ENCODE measurements at places on chromosomes 7 and 10.

- DNase-seq = no peak
Observed at GRCh38 chr10:56231436-56231835, 129.6 kb downstream of the ZWINT start.

DNA sequence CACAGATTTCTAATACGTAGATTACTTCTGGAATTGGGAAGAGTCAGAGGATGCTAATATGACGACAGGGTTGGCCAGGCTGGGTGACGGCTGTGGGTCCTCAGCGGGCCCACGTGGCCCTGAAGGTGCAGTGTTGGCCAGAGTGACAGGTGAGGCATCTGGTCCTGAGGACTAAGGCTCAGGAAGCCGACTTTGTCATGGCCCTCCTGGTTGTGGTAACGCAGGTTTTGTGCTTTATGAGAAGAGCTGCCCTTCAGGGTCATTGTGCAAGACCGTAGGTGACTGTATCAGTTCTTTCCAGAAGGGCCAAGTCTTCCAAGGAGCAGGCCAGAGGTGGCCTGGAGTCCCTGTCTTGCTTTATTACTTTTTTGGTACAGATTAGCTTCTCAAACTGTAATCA lies 2.5 kb downstream of the EIF3B start:
- no peak for DNase-seq

DNA sequence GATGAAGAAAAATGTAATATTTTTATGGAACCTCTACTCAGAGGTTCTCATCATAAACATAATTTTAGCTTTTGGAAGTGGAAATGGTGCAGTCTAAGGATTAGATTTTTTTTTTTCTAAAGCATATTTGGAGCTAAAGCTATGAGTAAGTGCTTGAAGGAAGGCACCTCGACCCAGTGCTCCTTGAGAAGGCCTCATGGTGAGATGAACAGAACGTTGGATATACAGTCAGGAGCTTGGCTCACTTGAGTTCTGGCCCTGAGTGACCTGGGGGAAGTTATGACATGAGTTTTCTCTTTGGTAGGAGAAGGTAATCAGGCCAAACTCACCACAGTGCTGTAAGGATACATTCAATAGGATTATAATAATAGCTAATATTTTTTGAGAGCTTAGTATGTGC lies 163.3 kb downstream of the JCAD start:
- no peak for DNase-seq

- DNase-seq = no peak
Observed at GRCh38 chr10:69871074-69871473, 69.4 kb downstream of the COL13A1 start.

DNA sequence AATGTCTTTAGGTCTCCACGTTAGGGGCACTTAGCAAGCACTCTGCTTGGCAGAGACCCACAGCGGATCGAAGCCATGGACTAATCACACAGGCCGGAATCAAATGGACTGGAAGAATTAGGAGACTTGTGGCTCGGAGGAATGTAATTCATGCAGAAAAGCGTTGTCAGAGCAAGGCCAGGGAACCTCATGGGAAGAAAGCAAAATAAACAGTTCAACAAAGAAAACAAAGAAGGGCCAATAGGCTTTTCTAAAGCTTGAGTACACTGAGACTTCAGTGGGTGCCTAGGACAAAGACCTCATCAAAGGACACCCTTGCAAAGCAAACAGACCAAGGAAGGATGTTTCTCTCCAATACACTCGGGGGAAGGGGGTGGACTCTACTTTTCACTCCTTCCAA lies 171.1 kb downstream of the GLI3 start:
- no peak for DNase-seq

DNA sequence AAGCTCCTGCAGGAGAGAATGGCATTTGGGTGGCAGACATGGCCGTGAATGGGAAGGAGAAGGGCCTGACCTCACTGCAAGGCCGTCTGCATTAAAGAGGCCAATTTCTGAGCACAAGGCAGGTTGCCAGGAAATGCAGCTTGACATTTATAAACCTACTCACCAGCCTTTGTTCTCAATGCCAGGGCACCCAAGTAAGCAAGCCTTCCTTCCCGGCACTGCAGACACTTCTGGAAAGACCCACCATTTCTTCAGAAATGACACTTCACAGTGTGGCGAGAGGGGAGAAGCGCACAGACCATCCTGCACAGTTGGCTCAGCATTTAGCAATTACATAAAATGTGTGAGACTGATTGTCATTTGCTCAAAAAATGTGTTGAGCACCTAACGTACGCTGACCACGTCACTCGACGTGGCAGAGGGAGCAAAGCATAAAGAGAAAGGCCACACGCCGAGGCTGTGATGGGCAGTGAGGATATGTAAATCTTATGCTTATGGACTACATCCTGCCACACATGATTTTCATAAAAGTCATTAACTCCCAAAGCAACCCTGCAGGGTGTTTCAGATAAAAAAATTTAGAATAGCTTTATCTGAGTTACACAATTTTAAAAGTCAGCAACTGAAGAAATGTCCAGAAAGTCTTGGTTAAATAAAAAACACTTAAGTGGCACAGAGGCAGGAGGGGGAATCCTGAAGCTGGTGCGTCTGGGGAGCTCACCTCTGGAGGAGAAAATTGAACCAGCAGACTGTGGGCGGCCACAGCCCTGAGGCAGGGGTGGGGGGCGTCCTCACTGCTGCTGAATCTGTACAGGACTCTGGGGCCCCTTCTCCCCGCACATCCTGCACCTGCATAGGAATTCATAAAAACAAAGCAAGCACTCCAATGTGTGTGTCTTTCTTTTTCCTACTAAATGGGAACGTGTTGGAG lies 543.8 kb downstream of the PTPRN2 start:
- DNase-seq = no peak

DNA sequence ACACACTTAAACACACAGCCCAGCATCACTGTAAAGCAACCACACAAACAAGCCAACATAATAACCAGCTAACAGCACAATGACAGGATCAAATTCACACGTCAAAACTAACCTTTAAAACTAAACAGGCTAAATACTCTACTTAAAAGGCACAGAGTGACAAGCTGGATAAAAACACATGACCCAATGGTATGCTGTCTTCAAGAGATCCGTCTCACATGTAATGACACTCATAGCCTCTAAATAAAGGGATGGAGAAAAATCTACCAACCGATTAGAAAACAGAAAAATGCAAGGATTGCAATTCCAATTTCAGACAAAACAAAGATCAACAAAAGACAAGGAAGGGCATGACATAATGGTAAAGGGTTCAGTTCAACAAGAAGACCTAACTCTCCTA lies 17.2 kb upstream of the PRSS58 start:
- no peak for DNase-seq

- no peak for DNase-seq
Observed at GRCh38 chr10:89805599-89806013, 104.2 kb downstream of the KIF20B start.

DNA sequence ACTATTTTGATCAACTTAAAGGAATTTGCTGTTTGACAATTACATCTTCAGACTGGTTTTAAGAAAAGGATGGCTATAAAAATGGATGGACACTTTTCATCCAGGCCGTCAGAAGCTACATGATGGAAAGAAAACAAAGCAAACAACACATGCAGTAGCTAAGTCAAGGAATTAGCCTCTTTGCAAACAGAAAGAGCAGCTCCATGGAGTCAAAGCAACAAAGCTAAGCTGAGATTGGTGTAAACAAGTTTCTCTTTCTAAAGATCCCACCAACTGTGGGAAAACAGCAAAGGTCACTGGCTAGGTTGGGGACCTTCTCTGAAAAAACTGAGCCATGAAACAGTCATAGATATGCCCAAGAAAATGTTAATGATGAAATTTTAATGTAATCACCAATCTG lies 98.9 kb downstream of the RNF133 start:
- DNase-seq = no peak

GRCh38 chr7:129902788-129903422 lies 49.9 kb downstream of the UBE2H start:
- DNase-seq = no peak

DNA sequence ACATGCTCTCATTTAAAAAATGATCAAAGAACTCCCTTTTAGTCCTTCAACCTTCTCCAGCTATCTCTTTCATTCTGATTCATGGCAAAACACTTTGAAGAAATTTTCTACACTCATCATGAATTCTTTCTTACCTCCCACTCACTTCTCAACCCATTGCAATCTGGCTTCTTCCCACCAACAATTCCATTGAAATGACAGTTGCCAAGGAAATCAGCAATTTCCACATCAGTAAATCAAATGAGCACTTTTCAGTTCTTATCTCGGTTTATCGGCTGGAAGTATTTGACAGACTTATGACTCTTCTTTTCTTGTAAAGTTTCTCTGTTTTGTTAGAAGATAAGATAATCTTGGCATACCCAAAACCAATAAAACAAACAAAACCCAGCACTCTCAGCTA lies 99.1 kb upstream of the CACNA2D1 start:
- DNase-seq = no peak

- no peak for DNase-seq
Observed at GRCh38 chr7:96449094-96449493, 127.2 kb upstream of the SLC25A13 start.

DNA sequence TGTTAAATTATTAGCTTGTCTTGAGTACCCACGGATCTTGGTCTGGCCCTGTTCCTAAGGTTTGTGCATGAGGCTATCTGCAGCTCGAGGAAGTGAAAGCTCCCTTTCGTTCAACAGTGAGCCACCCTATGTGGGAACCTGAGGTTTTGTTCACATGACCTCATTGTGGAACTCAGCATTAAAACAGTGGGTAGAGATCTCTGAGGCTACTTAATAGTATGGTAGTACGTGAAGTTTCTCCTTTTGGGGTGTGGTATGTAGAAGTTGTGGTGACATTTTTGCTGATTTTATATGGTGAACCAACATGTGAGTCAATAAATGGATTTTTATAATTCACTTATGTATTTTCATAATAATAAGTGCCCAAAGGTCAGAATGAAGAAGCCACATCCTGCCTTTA lies 252.7 kb upstream of the FERD3L start:
- no peak for DNase-seq

DNA sequence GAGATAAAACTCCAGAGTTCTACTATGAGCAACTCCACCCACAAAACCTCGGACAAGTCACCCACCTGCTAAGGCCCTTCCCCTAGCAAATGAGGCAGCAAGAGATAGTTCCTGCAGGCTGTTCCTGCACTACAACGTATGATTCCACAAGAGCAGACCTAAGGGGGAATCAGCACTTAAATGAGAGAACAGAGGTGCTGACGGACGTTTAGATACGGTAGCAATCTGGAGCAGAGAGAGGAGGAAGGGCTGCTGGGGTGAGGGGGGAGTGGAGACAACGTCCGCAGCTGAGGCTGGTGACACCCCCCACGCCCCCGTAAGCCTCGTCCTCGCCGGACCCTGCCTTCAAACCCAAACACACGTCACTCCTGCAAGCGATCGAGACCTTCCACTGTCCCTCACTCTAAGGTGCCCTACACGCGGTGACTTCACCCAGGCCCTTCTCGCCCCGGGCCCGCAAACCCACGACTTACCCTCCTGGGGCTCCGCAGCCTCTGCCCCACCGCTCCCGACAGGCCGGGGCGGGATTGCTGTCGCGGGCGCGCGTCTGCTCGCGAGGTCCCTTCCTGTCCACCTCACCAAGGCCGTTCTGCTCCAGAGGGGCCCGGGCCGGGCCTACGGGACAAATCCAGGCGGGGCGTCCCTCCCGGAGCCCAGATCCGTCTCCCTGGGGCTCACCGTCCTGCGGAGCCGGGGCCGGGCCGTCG lies 635 bp downstream of the ZNF12 start:
- no peak for DNase-seq

DNA sequence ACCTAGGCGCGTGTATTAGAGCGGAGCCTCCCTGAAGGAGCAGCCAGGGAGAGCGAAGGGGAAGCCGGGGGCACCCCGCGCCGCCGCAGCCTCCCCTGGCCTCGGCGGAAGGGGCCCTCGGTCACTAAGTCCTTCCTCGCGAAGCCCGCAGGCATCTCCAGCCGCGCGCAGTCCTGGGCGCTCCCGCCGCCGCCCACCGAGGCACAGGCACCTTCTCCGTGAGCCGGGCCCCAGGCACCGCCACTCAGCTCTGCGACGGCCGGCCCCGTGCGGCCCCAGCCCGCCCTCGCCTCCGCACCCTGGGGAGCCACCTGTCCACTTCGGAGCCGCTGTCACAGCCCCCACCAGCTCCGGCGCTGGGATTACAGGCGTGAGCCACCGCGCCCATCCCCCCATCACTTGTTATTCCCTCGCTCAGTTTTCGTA lies 80.8 kb downstream of the ZNF467 start:
- DNase-seq = no peak

DNA sequence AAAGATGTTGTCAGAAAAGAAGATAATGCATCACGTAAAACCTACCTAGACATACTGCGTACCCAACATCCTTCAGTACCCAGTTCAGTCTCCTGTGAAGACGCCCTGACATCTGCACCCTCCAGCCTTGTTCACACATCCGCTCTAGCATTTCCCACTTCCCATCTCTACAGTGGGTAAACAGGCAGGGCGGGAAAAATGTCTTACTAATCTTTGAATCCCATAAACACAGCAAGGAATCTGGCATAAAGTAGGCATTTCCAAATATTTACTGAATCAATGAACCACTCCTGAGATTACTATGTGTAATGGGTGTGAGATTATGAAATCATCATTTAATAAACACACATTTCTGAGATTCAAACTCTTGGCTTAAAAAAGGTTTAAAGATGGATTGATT lies 132.8 kb downstream of the GLI3 start:
- DNase-seq = no peak

GRCh38 chr7:57579454-57579853 lies 129.5 kb downstream of the ZNF716 start:
- no peak for DNase-seq

GRCh38 chr7:138720286-138720685 lies 19.1 kb upstream of the SVOPL start:
- DNase-seq = no peak

GRCh38 chr7:6198689-6199595 lies 73.5 kb downstream of the CYTH3 start:
- DNase-seq = no peak

- DNase-seq = no peak
Observed at GRCh38 chr10:35633006-35633980, 8.8 kb downstream of the FZD8 start.

DNA sequence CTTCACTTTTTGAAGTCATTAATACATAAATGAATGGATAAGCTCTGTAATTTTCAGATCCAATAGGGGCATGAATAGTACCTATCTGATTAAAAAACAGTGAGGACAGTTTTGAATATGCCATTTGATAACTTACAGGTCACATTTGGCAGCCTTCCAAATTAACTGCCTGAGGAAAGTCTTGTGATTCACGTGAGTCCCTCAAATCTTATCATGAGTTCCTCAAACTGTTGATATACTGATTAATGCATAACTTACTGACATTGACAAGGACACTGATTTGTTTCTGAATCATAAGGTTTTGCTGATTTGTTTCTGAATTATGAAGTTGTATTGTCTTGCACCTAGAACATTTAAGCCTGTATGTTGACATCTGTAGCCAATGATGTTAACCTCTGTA lies 55.1 kb downstream of the ANKMY2 start:
- no peak for DNase-seq

GRCh38 chr10:59582058-59582457 lies 127.6 kb downstream of the SLC16A9 start:
- peak; percentile 21 for DNase-seq

- no peak for DNase-seq
Observed at GRCh38 chr7:76198202-76198601, 3.5 kb upstream of the SRRM3 start.

- no peak for DNase-seq
Observed at GRCh38 chr10:17216217-17216900, 11.7 kb upstream of the VIM start.
